ENCODE measurements at places on chromosomes 4 and X. TPM values are rescaled to one million over a fixed set of nuclear protein-coding genes. Genes with fewer than 3 reads are reported as not detected.
A peak's percentile ranks its signal among the peaks of the same experiment; 100 is the strongest.

Gene GLRA3
- total RNA-seq, result 0.26 TPM

- no peak for DNase-seq
Measured at GRCh38 chrX:135009838-135010237, 12.5 kb downstream of the RTL8B start.

DNA sequence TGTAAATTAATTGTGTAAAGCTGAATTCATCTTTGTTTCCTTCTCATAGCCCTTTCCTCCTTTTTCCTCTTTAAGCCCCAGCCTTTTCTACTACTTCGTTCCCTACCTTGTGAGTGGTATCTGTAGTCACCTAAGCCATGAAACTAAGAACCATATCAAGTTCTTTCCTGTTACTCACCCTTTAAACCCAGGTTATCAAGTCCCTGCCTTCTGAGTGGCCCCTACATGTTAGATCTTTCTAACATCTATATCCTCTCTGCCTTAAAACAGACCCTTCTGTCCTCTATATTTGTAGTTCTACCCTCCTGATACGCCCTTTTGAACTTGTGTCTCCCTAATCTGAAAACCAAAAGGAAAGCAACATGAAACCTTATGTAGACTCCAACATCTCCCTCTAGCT is 7.2 kb downstream of the AP1AR start:
- DNase-seq, result no peak

GRCh38 chrX:115970718-115971117 is 199.8 kb upstream of the AGTR2 start:
- no peak for DNase-seq

Gene EREG
- not detected for total RNA-seq

Gene GDI1
- 68.5 TPM for total RNA-seq

DNA sequence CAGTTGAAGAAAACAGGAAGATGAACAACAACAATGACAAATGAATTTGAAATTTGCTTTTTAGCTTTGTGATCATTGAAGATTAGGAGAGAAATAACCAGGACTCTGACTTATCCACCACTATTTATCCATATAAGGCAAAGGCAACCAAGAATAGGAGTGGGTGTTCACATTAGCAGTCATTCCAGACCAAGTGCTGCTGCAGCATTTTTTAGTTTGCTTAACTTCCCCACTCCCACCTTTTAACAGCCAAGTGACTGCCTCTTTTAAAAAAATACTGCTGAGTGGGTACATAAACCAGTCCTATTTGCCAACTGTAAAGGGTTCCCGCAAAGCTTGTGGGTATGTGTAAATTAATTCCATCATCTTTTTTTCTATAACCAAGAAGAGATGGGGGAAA is 230.9 kb downstream of the IQCM start:
- no peak for DNase-seq

- no peak for DNase-seq
Measured at GRCh38 chr4:37641352-37641751, 44.8 kb downstream of the RELL1 start.

Gene TEX13B
- total RNA-seq, result not detected

Gene ASB5
- not detected for total RNA-seq

DNA sequence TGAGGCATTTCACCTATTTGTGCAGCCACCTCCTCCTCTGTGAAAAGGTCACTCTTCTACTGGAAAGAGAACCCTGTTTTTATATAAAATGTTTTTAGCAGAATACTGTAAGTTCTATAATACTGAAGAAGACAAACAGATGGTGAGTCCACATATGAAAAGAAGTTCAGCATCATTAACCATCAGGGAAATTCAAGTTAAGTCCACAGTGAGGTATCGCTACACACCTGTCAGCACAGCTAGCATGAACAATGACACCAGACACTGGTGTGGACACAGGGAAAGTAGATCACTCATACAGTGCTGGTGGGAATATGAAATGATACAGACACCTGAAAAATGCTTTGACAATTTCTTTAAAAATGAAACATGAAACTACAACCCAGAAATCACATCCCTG is 133.0 kb downstream of the MAD2L1 start:
- no peak for DNase-seq

DNA sequence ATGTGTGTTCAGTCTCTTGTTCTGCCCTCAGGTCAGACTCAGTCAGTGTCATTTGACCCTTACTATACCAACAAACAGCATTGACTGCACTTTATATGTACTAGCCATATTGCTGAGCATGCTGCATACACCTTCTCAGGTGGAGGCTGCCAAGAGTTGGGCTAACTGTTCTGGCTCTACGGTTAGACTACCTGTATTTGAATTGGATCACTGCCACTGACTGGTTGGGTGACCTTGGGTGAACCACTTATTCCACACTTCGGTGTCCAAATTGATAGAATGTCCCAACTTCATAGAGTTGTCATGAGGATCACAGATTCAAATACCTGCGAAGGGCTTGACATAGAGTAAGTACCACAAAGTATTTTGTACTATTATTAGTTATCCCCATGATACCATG is 91.2 kb upstream of the GPR50 start:
- peak; percentile 69 for DNase-seq

- DNase-seq, result no peak
Measured at GRCh38 chr4:75232546-75232945, 281.7 kb downstream of the RCHY1 start.

Gene HSFX4
- total RNA-seq, result not detected

GRCh38 chr4:152265149-152265621 is 270.7 kb downstream of the FBXW7 start:
- DNase-seq, result no peak

GRCh38 chr4:185624259-185624589 is 88.9 kb upstream of the PDLIM3 start:
- no peak for DNase-seq

Gene DDX60
- 4.0 TPM for total RNA-seq

Gene TXK
- 0.66 TPM for total RNA-seq

Gene TECRL
- not detected for total RNA-seq

DNA sequence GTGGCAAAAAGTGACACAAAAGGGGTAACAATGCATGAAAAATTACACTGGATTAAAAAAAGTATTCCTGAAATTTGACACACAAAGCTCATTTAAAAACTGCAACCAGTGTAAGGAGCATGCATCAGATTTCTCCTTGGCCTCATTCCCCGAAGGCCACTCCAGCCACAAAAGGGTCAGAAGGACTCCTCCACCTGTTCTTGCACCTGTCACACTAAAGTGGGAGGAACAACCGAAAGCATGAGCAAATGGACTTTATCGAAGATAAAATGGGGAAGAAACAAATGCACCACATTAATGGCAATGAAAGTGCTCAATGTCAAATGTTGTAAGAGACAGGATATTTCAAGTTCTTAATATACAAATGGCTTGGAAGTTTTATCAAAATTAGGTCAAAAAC is 88.2 kb downstream of the ADGRA3 start:
- peak; percentile 12 for DNase-seq

DNA sequence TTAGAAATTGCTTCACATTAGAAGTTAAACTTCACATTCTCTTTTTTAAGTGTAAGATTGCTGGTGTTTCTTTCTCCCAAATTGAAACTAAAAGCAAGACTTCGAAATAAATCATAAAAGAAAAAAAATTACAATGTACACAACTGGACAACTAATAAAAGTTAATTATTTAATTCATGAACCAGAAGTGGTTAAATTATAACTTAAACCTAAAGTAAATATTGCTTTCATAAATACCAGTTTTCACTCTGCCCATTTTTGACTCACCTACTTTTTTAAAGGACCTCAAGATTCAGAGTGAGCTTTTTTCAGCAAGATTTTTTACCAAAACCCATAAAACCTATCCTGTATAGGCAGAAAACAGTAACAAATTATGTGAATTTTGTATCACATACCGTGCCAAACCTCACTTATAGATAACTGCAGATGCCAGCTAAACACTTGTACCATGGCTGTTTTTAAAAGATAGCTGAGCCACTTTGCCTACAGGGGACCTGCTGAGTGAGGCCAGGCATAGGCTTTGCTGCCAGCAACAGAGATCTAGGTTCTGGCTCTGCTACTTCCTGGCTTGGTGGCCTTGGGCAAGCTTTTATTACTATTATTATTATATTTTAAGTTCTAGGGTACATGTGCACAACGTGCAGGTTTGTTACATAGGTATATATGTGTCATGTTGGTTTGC is 259.8 kb downstream of the NR3C2 start:
- no peak for DNase-seq

GRCh38 chrX:69298466-69299140 is 133.3 kb upstream of the PJA1 start:
- DNase-seq, result no peak

- DNase-seq, result no peak
Measured at GRCh38 chr4:180100433-180101344, 2142.5 kb upstream of the TENM3 start.

Gene C1GALT1C1
- total RNA-seq, result 15.8 TPM

DNA sequence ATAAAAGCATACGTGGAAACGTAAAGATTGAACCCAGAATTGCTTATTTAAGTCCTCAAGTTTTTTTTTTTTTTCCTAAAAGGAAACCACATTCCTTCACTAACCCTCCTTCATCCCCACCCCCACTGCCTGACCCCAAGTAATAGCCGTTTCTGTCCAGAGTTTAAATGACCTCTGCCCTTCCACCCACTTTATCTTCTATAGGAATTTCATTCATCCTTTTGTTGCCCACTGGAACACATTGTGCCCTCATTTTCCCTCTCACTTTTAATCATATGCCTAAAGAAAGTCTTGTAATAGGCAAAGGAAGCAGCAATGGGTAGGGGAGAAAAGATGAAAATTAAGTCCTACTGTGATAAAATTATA is 62.7 kb downstream of the SH3RF1 start:
- DNase-seq, result no peak

DNA sequence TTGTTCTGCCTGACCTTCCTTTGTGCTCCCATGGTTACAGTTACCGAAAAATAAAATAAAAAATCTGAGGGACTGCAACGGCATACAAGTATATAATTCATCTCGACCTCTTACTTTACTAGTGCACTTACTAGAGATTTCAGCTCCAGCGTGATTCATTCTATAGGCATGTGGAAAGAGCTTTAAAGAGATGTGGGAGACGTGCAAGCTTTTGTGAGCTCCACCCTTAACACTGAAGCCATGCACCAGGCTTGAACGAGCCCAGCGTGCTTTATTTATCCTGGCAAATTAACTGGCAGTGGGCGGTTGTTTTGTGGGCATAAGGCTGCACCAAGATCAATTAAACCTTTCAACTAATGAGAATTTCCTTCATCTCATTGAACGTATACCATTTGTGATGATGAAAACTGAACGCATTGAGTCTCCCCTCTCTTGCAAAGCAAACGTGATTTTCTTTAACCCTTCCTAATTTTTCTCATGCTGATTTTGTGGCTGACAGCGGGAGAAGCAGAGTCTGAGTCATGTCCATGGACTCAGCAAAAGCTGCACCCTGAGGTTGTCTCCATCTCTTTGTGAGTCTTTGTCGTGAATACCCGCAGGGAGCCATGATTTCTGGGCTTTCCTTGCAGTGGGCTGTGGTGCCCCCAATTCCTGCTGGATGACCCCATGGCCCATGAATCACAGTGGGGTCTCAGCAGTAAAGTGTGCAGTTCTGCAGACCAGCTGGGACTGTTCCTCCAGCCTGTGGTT is 60.1 kb downstream of the MXRA5 start:
- no peak for DNase-seq

Gene KLB
- 3.6 TPM for total RNA-seq

Gene PAGE5
- total RNA-seq, result not detected

DNA sequence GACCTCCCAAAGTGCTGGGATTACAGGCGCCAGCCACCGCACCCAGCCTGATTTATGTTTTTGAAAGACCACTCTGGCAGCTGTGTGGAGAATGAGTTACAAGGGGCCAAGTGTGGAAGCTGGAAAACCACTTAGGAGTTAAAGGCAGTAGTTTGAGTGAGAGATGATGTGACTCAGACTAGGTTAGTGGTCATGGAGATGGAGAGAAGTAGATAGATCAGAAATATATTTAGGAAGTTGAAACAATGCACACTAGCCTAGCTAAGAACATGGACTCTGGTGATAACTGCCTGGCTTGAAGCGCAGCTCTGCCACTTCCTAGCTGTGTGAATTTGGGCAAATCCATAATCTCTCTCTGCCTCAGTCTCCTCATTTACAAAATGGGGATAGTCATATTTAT is 11.9 kb upstream of the RBMX start:
- no peak for DNase-seq

Gene STPG2
- 1.6 TPM for total RNA-seq

- DNase-seq, result no peak
Measured at GRCh38 chr4:55253948-55254593, 92.0 kb upstream of the SRD5A3 start.

Gene DNAAF6
- total RNA-seq, result not detected

Gene ADRA2C
- total RNA-seq, result 10.5 TPM

- no peak for DNase-seq
Measured at GRCh38 chr4:4499438-4500123, 42.3 kb downstream of the STX18 start.

Gene STK32B
- 1.3 TPM for total RNA-seq

DNA sequence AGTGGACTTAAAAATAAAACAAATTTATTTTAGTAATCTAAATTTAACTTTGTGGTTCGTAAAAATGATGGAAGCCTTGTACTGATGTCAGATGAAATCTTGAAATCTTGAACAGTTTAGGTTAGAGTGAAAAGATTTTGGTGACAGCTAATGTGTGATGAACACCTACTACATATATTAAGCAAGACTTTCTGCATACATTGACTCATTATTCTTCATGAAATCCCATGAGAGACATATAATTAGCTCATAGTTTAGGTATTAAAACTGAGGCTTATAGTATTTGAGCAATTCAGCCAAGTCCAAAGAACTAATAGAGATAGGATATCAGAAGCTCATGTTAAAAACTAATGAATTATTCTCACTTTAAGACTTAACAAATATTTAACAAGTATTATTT is 66.9 kb upstream of the PCDH7 start:
- no peak for DNase-seq

Gene ARX
- total RNA-seq, result 1.0 TPM

DNA sequence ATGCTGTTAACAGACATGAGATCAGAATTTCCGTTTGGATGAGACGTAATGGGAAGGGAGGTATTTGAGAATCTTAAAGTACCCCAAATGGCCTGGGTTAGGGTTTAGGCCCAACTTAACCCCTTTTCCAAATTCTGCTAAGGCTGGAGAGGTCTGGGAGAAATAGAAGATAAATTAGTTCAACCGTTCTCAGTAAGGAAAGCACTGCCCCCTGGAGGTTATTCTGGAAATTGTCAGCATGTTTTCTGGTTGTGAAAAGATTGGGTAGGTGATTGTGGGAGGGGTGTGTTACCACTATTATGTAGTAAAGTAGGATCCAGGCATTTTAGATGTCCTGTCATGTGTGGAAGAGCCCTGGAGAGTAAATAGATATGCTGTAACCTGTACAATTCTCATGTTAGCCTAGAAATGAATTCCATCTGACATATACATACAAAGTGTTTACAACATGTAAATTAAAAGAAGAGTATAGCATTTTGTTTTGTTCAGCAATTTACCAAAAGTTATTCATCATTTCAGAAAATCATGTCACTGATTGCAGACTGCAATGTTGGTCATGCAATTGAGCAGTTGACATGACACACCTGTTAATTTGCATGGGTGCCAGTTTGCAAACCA is 26.8 kb upstream of the GRXCR1 start:
- peak; percentile 62 for DNase-seq

Gene LINC00632
- 88.3 TPM for total RNA-seq

DNA sequence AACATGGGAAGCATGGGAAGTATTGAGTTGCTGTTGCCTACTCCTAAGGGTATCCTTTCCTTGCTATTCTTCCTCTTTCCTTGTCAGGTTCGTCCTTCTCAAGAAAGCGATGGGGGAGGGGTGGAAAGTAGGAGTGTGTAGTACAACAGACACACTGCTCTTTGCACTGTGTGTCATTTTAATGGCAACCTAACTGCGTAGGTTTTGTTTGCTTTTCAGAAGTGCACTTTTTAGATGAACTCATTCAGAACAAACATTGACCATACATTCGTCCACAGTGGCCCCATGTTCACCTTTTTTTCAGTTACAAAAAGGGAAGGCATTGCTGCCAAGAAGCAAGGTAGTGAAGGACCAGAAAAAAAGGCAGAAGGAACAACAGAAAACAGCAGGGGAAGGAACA is 10.2 kb upstream of the YIPF6 start:
- no peak for DNase-seq

Data from body of pancreas (tissue), 4 donors.